ENCODE measurements at places on chromosomes 6 and 20.

GRCh38 chr20:45181639-45182038 lies 6.9 kb downstream of the PI3 start:
- DNase-seq = no peak

- DNase-seq = peak; percentile 28
Observed at GRCh38 chr6:138970856-138971425, 17.1 kb downstream of the REPS1 start.

GRCh38 chr6:117288083-117288715 lies 22.8 kb downstream of the VGLL2 start:
- peak; percentile 8 for DNase-seq

DNA sequence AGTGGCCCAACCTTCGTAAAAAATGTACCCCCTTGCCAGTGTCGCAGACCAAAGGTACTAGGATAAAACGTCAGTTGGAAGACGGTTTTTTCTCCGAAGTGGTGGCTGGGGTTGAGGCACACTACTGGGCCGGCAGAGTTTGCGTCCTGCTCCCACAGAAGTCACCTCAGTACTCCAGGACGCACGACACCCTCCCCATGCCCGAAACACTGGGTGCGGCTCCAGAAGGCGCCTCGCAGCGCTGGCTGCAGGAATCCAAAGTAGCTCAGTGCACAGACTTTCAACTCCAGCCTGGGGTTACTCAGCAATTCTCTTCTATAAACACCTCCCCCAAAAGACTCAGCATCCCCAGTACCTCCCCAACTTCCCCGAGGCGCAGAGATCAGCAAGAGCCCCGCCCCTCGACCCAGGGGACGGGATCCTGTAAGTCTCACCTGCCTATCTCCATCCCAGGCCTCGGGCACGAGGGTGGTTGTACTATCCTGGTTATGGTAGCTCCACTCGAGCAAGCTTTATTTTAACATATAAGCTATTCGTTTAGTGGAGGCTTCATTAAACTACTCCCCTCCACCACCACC lies 88.2 kb downstream of the ZFP64 start:
- DNase-seq = peak; percentile 27

DNA sequence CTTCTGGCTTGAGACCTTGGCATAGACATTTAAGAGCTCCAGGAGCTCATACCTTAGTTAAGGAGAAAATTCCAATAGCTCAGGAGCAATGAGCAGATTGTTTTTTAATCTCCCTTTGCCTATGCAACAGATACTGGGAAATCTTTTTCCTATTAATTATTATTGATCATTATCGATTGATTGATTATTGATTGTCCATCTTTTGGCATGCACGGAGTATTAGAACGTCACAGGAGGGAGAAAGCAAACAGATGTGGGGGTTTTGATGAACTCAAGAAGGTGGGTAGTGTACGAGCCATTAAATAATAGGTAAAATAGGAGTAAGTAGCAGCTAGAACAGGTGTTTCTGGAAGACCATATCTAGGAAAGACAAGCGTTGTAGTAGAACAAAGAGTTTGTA lies 205.0 kb downstream of the DOK5 start:
- DNase-seq = no peak

DNA sequence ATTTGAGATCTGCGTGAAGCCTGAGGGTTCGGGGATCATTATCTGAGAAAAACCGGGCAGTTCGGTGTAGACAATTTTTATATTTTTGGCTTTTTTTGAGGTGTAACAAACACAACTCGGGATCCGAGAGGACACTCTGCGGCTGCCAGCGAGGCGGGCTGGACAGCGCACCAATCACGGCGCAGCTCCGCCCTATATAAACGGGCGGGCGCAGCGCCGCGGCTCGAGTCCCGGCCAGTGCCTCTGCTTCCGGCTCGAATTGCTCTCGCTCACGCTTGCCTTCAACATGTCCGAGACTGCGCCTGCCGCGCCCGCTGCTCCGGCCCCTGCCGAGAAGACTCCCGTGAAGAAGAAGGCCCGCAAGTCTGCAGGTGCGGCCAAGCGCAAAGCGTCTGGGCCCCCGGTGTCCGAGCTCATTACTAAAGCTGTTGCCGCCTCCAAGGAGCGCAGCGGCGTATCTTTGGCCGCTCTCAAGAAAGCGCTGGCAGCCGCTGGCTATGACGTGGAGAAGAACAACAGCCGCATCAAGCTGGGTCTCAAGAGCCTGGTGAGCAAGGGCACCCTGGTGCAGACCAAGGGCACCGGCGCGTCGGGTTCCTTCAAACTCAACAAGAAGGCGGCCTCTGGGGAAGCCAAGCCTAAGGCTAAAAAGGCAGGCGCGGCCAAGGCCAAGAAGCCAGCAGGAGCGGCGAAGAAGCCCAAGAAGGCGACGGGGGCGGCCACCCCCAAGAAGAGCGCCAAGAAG lies 69.0 kb downstream of the HFE start:
- DNase-seq = peak; percentile 96

DNA sequence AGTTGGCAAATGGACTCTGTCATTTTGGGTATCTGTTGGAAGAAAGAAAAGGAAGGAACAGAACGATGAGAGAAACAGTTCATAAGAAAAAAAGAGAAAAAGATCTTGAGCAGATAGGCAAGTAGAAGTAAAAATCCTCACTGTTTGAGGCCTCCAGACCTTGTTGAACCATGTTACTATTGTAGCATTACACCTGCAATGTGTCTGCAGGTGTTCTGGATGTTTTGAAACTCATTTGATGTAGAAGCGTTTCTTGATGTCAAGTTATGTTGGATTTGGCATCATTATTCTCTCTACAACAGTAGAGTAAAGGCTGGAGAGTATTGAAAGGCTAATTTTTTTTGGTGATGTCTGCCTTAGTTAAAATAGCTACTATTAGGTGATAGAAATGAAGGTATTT lies 108.7 kb downstream of the CARMIL1 start:
- DNase-seq = no peak

GRCh38 chr20:2212456-2213015 lies 83.3 kb upstream of the TGM3 start:
- DNase-seq = peak; percentile 15

GRCh38 chr6:154127657-154128056 lies 88.6 kb downstream of the OPRM1 start:
- DNase-seq = no peak

DNA sequence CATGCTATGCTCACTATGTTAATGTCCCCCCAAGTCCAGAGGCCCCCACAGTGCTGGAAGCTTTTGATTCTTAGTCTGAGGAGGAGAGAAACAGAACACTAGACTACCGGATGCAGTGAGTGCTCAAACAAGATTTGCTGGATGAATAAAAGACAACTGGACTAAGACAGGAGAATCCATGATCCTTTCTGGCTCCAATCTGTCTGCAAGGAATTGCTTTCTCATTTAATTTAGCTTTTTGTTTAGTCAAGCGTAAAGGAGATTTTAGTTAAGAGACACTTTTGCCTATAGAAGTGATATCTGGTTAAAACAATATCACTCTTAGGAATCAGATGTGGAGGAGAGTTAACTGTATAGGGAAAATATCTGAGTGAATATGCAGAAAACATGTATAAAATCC lies 13.5 kb downstream of the LYRM4 start:
- DNase-seq = no peak

- DNase-seq = peak; percentile 88
Observed at GRCh38 chr6:56851541-56852259, 103.2 kb upstream of the BEND6 start.

GRCh38 chr20:16846006-16846405 lies 97.8 kb downstream of the OTOR start:
- DNase-seq = peak; percentile 52

DNA sequence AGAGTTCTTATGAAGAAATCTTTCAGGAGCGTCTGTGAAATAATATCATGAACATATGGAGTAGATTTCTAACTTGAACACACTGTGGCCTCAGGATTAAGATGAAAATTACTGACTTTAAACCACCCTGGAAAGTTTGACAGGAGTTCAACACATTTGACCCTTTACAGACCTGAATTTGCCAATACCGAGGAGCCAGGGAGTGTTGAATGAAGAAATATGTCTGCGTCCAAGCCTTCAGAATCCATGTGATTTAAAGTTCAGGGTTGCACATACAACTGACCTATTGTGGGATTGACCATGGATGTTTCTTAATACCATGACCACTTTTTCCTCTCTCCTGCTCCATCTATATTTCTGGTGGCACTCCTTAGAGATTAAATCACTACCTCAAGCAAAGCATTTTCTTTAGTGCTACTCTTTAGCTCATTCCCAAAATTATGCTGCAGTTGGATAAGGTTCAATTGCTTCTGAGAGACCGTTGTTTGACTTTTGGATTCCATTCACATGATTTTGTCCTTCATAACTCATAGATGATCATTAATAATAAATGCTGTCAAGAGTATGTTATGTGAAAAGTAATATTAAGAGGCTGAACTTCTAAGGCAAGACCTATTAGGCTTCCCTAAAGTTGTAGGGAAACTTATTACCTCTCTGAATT lies 57.4 kb downstream of the PRL start:
- DNase-seq = no peak

DNA sequence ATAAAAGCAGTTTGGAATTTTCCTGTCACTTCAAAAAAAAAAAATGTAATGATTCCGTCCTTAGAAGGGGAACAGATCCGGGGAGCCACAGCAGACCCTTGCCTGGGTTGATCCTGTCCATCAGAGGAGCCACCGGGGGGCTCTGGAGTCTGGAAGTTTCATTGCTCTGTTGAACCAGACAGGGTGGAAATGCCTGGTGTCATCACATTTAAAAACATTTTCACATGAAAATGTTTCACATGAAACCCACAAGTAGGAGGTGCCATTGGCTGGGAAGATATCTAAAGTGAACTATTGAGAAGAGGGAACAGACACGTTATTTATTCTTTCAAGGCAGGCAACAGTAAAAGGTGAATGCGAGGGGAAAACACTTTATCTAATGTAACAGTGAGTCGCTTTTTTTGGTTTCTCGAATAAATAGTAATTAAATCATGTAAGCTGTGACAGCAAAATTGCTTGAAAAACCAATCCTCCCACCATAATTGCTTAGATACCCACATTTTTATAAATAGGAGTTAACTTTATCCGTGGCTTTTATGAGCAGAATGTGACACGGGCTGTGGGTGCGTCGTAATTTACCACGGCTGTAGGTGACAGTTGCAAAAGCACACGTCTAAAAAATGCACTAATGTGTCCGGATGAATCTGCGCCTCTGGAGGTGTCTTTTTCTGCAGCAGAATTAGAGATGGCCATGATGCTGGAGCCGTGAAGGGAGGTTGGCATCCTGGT lies 323.4 kb downstream of the TAF4 start:
- DNase-seq = peak; percentile 24

DNA sequence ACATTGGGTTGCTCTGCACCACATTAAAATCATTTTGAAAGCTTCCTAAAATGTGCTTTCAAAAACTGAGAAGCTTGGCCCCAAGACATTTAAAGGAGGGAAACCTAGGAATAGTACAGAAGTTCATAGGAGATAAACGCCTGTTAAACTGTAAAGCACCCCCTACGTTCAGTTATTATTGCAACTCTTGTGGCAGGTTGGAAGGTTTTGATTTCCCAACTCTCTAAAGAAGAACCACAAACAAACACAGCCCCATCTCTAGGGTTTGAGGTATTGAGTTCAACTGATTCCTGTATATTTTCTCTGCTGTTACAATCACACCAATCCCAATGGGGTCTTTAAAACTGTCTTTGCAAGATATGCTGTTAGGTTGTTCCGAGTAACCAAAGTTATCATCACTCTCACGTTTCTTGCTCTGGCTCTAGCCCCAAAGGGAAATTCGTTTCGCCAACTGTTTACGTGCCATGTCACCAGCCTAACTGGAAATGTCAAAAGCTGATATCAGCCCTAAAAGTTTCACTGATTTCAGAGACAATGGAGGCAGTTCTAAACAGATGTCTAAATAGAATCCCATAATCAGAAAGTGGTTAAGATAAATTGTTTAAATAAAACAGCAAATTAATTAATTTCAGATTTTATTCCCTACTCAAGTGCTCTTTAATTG lies 12.1 kb downstream of the TFAP2A start:
- no peak for DNase-seq

- DNase-seq = no peak
Observed at GRCh38 chr20:58889798-58890517, 37.4 kb downstream of the GNAS start.

DNA sequence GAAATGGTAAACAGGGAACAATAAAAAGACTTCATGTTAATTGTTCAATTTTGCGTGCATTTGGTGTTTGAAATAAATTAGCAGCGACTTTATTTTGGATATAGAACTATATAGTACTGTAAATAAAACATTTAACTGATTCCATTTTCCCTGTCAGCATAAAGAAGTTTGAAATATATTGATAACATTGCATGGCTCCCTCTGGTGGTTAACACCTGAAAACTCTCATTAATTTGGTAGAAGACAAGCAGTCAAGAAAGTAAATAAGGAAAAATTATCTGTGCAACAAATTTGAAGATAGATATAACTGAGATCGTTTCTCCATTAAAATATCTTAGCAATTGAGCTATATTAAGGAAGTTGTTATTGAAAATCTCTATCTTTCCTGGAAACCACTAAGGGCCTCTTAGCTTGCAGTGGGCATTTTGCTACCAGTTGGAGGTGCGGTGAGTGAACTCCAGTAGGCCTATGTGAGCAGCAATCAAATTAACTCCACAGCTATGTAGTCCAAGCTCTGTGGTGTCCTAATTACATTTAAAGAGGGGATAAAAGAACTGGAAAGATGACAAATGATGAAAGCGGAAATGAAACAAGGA lies 435.7 kb upstream of the FKBP1C start:
- DNase-seq = peak; percentile 25

GRCh38 chr6:30818391-30818841 lies 65.9 kb upstream of the DDR1 start:
- DNase-seq = no peak

DNA sequence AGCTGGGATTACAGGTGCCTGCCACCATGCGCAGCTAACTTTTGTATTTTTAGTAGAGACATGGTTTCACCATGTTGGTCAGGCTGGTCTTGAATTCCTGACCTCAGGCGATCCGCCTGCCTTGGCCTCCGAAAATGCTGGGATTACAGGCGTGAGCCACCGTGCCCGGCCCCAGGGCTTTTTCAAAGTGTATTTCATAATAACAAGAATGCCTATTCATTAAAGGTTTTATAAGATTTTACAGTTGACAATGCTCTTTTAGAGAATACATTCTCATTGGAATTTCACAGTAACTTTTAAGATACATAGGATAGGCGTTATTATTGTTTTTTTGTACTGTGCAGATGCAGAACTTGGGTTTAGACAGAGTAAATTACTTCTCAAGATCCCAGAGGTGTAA lies 52.6 kb upstream of the PTPRK start:
- no peak for DNase-seq

DNA sequence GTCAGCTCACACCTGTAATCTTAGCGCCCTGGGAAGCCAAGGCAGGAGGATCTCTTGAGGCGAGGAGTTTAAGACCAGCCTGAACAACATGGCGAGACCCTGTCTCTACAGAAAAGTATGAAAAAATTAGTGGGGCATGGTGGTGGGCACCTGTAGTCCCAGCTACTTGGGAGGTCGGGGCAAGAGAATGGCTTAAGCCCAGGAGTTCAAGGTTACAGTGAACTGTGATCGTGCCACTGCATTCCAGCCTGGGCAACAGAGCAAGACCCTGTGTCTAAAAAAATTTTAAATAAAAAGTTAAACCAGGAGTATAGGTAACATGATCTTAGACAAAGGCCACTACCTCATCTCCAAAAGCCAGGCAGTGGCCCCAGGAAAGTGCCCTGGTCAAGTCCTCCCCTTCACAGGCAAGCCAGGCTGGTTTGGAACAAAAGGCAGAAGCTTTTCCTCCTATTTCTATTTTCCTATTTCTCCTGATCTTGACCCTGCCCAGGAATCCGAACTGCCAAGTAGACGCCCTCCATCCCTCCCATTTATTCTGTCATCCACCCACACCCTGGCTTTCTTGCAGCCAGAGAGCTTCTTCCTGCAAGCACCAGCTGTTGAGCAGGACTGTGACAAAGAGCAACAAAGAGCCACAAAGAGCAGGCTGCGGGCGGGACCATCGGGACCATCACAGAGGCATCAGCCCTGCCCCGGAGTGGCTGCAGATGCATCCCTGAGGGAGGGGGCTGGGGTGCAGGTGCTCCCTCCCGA lies 149.9 kb upstream of the AFDN start:
- DNase-seq = peak; percentile 80

All from tongue (tissue), 3 donors.